Posterior vena cava (tissue), 2 donors: ENCODE measurements at places on chromosomes 16 and 17. TPM values are rescaled to one million over a fixed set of nuclear protein-coding genes. Genes with fewer than 3 reads are reported as not detected.

DNA sequence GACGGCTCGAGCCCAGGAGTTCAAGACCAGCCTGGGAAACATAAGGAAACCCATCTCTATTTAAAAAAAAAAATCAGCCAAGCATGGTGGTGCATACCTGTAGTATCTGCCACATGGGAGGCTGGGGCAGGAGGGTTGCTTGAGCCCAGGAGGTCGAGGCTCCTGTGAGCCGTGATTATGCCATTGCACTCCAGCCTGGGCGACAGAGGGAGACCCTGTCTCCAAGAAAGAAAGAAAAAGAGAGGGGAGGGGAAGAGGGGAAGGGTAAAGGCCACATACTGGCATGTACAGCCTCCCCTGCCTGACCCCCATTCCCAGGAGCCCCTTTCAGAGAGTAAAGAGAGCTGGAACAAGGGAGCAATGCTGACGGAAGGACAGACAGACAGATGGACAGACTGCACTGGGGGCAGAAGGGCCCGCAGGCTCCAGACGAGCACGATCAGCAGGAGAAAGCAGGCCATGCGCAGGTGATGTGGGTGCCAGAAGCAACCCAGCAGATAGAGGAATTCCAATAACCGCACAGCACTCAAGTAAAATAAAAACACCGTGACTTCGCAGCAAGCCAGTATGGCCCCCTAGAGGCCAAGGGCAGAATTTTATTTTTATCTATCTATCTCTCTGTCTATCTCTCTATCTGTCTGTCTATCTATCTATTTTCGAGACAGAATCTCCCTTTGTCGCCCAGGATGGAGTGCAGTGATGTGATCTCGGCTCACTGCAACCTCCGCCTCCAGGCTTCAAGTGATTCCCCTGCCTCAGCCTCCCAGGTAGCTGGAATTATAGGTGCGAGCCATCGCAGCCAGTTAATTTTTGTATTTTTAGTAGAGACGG, 27.1 kb upstream of the SNN start:
- DNase-seq: peak; percentile 81

Gene PLEKHH3
- 24.8 TPM for total RNA-seq

Gene CA4
- total RNA-seq: 7.0 TPM

Gene GCGR
- not detected for total RNA-seq

- no peak for DNase-seq
Observed at GRCh38 chr17:13735861-13736260, 134.1 kb upstream of the HS3ST3A1 start.

GRCh38 chr16:9279291-9280068, 188.0 kb downstream of the HAPSTR1 start:
- no peak for DNase-seq

Gene KRT20
- not detected for total RNA-seq

Gene PPM1E
- total RNA-seq: not detected

Gene TP53TG3B
- total RNA-seq: not detected

Gene ADAP2
- total RNA-seq: 18.8 TPM
